ENCODE measurements at places on chromosomes 1 and 21. TPM values are rescaled to one million over a fixed set of nuclear protein-coding genes. Genes with fewer than 3 reads are reported as not detected.

GRCh38 chr21:38830671-38831525 is 25.2 kb downstream of the ETS2 start:
- no peak for DNase-seq

DNA sequence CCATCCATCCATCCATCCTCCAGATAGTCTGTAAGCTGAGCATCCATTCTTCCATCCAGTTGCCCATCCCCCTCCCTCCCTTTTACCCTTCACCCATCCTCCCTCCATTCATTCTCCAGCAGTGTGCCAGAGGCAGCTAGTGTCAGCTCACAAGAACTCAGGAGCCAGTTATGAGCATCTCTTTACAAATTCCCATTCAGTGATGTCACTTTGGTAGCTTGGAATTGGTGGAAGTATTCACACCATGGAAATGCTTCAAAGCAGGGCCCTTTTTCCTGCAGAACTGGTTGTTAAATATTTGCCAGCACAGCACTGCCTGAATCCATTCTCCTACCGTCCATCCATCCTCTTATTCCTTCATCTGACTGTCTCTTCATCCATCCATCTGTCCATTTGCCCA is 72.5 kb downstream of the ARHGEF10L start:
- no peak for DNase-seq

DNA sequence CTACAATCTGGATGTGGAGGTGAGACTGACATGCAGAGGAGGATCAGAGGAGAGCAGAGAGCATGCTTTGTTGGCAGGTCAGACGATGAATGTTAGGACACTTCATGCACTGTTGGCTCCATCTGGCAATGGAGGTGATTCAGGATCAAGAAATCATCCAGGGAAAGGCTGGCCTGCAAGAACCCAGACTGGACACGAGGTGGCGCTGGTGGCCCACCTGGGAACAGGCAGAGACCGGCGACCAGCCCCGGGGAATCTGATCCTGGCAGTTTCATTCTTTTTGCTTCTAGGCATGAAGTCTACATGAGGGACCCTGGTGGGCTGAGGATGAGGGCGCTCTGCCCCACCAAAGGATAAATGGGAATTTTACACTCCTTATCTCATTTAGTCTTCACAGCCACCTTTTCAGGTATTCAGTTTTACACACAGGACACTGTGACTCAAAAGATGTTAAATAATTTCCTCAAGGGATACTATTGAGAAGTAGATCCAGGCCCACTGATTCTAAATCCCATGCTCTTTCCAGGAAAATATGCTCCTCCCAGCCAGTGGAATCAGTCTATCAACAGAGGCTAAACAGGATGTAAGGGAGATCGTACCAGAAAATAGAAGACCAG is 26.2 kb upstream of the SCMH1 start:
- DNase-seq: peak; percentile 83

DNA sequence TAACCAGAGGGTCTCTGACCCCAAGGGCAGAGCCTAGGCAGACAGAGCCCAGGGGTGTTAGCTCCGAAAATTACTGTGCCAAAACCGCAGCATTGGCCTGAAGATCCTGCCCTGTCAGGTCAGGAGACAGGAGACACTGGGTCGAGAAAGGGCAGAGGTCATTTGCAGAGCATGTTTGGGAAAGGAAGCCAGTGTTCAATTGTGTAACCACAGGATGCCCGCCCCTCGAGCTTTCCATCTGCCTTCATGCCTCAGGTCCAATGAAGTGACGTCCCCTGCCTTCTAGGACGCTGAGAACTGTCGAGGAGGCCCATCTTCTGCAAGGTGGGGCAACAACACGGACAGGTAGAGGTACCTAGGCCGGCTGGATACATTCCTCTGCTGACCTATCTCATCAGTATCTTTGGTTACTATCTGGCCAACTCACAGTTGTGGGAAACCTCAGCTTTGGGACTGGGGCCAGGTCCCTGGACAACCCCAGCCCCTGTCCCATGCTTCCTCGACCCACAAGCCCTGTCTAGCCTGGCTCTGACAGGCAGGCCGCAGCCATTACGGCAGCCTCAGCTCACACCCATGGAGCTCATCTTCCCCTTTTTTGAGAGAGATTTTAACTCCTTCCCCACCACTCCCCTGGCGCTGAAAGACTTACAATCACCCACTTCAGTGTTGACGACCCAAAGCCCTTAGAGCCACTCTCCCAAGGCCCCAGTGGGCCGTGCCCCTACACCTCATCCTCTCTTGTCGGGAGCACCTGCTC is 1.3 kb downstream of the ARL8A start:
- no peak for DNase-seq

The FCRLB gene
- 0.86 TPM for total RNA-seq

The TMPRSS15 gene
- total RNA-seq: not detected

The ETV3 gene
- 28.0 TPM for total RNA-seq

The OLIG1 gene
- total RNA-seq: 1.5 TPM
